ELF-1 (cell line): ENCODE measurements at places on chromosomes 12 and 14.

- DNase-seq: no peak
Observed at GRCh38 chr12:80802652-80803400, 86.1 kb downstream of the MYF5 start.

DNA sequence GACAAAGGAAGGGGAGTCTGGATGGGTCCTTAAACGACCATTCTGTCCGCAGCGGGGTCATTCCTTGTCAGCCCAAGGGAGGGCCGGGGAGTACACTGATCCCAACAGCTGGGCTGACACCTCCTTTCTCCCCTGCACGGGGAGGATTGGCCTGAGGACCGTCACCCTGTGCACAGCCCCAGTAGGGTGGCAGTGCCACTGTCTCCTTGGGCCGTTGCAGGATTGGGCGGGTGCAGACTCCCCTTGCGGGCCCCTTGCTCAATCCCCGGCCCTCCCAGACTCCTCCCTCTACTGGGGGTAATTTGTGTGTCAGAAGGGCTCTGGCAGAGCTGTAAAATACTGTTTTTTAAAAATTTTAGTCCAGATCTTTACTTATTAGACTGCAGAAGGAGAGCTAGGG lies 12.6 kb upstream of the AMN start:
- no peak for DNase-seq

- DNase-seq: no peak
Observed at GRCh38 chr12:12428047-12428446, 71.2 kb downstream of the BORCS5 start.

- DNase-seq: no peak
Observed at GRCh38 chr12:52310622-52311284, 10.4 kb downstream of the KRT83 start.

GRCh38 chr12:77325511-77326236 lies 260.3 kb upstream of the E2F7 start:
- no peak for DNase-seq

DNA sequence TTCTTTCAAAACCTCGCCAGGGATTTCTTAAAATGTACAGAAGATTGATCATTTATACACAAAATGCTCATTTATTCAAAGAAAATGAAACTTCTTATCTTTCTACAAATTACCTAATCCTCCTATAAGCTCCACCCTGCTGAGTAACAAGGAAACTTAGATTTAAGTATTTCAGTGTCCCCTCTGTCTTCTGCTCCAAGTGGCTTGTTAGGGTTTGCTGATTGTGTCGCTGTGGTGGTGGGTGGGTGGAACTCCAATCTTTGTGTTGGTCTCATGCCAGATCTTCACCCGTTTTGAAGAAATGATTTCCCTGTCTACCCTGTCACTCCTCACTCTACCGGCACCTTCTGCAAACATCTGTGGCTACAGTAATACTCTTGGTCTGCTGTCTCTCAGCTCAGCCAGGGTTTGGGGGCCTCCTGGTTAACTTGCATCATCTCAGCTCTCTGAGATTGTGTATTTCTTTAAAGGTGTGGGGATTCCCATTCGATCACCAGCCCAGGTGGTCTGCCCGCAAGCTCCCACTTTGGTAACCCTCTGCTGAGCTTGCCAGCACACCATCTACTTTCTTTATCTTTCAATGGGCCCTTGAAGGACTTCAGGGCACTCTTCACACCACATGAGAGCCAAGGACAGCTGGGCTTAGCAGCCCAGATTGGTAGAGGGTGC lies 73.8 kb downstream of the DRAM1 start:
- DNase-seq: no peak

DNA sequence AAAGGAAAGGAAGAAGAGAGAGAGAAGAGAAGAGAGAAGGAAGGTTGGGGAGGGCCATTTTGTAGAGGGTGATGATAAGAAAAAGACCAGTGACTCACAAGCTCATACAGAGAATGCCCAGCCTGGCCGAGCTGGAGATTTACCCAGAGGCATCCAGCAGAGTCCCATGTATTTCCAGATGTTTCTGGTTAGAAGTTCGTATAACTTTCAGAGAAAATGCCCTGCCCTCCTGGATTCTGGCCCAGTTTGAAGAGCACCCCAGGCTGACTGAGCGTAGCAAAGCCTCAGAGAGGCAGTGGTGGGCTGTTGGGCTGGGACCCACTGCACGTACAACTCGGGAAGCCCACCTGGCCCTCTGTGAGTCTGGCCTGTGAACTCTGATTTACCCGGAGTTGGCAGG lies 221.8 kb downstream of the SLC41A2 start:
- no peak for DNase-seq

GRCh38 chr12:25591144-25591543 lies 38.1 kb upstream of the LMNTD1 start:
- DNase-seq: no peak

- no peak for DNase-seq
Observed at GRCh38 chr12:97006585-97006984, 99.5 kb downstream of the NEDD1 start.

- DNase-seq: peak; percentile 82
Observed at GRCh38 chr12:5022465-5023061, 21.1 kb upstream of the KCNA5 start.

DNA sequence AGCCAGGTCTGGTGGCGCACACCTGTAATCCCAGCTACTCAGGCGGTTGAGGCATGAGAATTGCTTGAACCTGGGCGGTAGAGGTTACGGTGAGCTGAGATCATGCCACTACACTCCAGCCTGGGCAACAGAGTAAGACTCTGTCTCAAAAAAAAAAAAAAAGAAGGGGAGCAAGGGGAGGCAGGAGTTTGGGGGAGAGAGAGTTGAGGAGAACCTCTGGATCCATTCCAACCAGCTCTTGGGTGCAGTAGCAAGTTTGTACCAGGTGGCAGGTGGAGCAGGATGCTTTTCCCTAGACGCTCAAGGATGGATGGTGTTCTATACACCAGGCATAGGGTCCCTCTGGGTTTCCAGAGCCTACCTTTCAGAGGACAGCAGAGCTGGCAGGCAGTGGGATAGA lies 1.9 kb downstream of the NFE2 start:
- DNase-seq: no peak

DNA sequence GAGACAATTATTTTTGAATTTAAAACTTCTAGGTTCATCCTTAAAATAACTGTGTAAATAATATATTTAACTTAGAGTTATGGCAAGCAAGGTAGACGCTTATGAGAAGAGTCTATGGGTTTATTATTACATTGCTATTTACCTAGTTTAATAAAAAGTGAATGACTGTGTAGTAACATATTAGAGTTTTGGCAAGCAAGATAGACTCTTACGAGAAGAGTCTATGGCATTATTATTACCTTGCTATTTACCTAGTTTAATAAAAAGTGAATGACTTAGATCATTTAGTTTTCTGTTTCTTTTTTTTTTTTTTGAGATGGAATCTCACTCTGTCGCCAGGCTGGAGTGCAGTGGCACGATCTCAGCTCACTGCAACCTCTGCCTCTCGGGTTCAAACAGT lies 3.8 kb downstream of the RNF34 start:
- DNase-seq: no peak

GRCh38 chr14:104845033-104845666 lies 19.9 kb upstream of the CEP170B start:
- no peak for DNase-seq

GRCh38 chr12:24175929-24176328 lies 226.5 kb upstream of the SOX5 start:
- DNase-seq: no peak

GRCh38 chr12:90897986-90898385 lies 57.0 kb downstream of the CCER1 start:
- no peak for DNase-seq

GRCh38 chr12:124539084-124540041 lies 28.0 kb downstream of the NCOR2 start:
- DNase-seq: no peak

DNA sequence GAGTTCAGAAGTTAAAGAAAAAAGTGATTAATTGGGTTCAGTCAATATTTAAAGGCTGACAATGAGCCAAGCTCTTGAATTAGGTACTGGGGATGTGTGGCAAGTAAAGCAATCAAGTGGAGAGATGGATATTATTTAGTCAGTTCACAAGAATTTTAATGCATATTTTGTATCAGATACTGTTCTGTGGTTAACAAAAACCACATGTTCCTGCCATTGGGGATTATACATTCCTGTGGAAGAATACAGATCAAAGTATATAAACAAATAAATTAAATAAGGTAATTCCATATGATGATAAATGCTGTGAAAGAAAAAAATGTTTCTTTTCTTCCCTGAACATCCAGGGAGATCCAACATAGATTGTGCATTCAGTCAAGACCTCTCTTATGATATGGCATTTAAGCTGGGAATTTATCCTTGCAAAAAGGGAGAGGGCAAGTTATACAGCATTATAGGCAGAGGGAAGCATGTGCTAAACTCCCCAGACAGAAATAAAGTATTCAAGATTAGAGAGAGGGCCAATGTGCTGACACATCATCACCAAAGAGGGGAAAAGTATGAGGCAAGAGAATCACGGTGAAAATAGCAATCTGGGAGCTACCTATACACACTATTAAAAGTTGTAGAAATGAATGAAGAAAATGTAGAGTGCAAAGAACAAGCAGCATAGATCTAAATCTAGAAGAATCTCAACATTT lies 17.6 kb upstream of the A2M start:
- no peak for DNase-seq
